ENCODE measurements at places on chromosomes 1 and 21.

DNA sequence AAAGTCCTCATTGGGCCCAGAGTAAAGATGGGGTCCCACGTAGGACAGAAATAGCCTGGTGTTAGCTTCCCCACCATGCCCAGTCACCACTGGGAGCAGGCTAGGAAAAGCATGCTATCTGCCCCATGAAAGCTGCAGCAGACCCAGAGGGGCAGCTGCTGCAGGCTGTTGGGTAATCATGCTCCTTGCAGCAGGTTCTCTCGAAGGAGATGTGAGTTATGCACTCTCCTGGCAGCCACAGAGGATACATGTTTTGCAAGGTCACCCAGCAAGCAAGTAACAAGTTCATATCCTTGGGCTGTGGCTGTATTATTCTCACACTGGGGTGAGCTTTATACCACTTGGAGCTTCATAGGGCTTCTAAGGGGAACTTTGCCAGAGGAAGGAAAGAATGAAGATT lies 9.1 kb upstream of the HEYL start:
- DNase-seq, result no peak

GRCh38 chr1:84283381-84283780 lies 18.1 kb upstream of the SAMD13 start:
- no peak for DNase-seq

DNA sequence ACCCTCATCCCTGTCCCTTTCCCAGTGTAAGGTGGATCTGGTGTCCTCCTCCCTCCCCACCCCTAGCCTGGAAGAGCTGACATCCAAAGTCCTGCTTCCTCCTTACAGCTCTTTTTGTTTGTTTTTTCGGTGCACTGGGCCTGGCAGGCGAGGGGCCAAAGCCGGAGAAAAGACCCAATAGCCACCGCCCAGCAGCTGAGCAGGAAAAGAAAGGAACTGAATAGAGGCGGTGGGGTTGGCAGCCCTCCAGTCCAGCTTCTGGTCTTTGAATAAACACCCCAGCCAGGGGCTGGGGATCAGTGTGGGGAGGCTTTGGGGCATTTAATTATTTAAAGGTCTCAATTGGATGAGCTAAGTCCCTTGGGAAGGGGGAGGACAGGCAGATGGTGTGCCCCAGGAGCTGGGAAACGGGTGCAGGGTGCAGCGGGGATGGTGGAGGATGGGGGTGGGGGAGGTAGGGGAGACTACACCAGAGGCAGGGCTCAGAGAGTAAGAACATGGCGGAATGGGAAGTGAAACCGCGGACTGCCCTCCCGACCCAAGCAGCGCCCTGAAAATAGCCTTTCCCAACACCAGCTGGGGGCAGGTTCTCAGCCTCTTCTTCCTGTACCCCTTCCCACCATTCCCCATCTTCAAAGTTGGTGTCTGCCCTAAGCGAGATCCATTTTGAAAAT lies 20.2 kb downstream of the BTG2 start:
- DNase-seq, result no peak

- no peak for DNase-seq
Observed at GRCh38 chr1:222994511-222995235, 148.4 kb downstream of the TLR5 start.

GRCh38 chr1:153852170-153852569 lies 70.6 kb downstream of the GATAD2B start:
- no peak for DNase-seq

GRCh38 chr1:67347688-67348472 lies 40.2 kb downstream of the IL12RB2 start:
- DNase-seq, result no peak

- DNase-seq, result no peak
Observed at GRCh38 chr1:35029761-35030160, 2.0 kb downstream of the ZMYM6 start.

DNA sequence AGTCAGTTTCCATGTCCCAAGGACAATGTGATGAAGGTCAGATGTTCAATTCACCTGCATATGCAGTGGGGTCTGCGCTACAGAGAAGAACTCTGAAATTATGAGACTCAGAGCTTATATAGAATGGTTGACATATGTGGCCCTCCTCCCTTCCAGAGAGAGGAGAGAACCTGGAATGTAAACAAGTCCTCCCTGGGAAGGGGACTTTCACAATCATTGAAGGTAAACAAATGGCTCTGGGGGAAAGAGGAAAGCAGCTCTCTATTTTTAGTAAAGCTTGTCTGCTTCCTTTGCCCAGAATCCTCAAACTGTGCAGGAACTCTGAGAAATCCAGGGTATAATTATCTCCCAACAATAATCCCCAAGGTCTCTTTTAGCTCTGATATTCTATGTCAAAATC lies 9.8 kb downstream of the OVGP1 start:
- no peak for DNase-seq

- DNase-seq, result no peak
Observed at GRCh38 chr1:53530550-53530949, 71.4 kb downstream of the DMRTB1 start.

GRCh38 chr21:45021428-45022347 lies 52.7 kb upstream of the ADARB1 start:
- no peak for DNase-seq

DNA sequence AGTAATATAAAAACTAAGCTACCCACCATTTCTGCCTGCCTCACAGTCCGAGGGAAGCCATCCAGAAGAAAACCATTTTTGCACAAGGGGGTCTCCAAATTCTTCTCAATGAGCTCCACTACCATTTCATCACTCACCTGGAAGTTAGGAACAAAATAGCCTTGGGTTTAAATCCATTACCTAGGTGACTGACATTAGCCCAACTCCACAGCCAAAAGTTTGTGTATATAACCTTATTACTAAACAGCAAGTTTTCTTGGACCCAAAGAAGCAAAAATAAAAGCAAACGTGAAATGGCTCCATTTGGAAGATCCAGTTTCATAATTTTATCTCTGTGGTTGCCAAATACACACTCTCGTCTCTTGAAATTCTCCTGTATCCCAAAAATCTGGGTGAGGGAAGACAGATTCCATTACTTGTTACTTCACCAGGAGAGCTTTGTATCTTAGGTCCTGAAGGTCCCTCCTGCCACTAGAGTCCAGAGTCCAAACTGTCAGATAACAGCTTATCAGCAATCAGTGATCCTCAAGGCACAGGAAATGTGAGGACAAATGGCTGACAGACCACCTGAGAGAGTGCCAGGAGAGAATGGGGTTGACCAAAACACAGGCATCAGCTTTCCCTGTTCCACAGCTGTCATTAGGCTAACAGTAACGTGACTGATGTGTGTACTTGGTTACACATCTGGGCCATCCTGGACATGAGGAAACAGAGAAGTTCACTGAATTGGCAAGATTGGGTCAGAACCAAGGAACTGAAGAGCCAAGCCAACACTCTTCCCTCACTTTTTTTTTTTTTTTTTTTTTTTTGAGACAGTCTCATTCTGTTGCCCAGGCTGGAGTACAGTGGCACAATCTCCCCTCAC lies 14.9 kb downstream of the AK2 start:
- DNase-seq, result no peak

- no peak for DNase-seq
Observed at GRCh38 chr1:94235189-94236012, 2.0 kb downstream of the ARHGAP29 start.

GRCh38 chr1:228968891-228969606 lies 233.8 kb downstream of the RHOU start:
- no peak for DNase-seq

DNA sequence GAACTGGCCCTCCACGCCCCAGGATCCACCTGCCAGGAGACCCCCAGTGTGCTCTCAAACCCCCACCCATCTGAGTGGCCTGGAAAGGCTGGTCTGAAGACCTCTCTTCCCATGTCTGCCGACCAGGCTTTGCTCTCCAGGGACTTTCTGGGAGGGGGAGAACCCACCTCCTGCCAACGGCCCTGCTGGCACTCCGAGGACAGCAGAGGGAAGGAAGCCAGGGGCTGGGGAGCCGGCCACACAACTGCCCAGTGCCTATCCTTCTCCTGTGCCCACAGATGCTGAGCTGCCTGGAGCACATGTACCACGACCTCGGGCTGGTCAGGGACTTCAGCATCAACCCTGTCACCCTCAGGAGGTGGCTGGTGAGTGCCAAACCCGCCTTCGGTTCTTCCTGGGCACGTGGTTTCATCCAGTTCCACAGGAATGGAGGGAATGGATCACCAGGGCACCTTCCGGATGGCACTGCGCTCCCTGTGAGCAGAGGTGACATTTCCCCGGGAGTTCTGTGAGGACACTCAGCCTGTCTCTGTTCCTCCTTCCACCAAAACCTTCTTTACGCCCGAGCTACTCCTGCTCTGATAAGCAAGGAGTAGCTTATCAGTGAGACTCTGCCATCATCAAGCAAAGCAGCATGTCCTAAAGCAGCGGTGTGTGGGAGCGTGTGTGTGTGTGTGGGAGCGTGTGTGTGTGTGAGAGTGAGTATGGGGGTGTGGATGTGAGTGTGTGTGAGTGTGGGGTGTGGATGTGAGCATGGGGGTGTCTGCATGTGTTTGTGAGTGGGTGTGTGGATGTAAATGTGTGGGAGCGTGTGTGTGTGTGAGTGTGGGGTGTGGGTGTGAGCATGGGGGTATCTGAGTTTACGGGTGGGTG lies 105.5 kb downstream of the PDE9A start:
- no peak for DNase-seq

GRCh38 chr1:17617787-17618557 lies 78.5 kb downstream of the ARHGEF10L start:
- DNase-seq, result no peak

GRCh38 chr1:35568975-35569395 lies 4.1 kb upstream of the TFAP2E start:
- no peak for DNase-seq

GRCh38 chr1:61687901-61688300 lies 37.0 kb downstream of the TM2D1 start:
- no peak for DNase-seq

DNA sequence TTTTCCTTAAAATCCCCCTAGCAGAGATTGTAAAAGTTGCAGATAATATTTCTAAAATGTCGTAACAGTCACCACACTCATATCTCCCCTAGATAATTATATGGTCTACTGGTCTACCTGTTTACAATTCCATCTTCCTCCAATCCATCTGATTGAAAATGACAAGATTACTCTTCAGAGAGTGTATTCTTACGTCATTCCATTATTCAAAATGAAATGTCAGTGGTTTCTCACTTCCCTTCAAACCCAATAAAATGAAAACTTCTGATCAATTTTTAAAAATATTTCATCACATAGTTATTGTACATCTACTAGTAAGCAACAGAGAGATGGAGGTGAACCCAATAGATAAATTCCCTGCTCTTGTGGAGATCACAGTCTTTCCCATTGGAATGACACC lies 202.2 kb upstream of the C8B start:
- DNase-seq, result no peak

DNA sequence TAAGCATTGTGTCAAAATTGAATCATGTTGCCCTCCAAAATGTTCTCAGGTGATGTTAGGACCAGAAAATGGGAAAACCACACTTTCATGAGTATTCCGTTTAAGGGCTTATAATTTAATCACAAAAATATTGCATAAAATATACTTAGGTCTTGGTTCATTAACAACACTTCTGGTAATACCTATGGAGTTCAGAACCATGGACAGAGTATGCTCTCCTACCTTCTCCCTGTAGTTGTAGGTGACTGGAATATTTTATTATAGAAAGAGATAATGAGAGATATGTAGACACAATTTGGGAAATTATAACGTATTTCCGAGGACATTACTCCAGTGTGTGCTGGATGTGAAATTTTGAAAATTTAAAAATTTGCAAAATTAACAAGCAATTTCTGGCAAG lies 232.5 kb downstream of the NCAM2 start:
- no peak for DNase-seq

DNA sequence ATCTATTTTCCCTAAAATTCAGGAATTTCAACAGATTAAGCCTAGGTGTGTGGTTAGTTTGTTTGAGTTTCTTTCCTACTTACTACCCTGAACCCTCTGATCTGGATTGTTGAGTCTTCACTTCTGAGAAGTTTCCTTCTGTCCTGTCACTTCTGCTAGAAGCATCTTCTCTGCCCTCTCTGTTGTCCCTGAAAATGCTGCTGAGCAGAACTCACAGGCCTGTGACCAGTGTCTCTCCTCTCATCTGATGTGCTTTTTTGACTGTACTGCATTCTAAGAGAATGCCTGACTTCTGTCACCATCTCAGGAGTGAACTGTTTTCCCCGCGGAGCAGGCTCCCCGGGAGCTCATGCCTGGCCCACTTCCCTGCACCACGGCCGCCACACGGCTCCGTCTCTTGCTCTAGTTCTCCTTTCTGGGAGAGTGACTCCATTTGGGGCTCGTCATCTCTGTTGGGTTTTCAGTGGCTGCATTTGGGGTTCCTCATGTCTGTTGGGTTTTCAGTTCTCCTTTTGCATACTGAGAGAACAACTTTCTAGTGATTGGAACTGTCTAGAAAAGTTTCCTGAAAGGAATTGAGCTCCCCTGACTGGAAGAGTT lies 77.9 kb downstream of the POFUT2 start:
- DNase-seq, result no peak

DNA sequence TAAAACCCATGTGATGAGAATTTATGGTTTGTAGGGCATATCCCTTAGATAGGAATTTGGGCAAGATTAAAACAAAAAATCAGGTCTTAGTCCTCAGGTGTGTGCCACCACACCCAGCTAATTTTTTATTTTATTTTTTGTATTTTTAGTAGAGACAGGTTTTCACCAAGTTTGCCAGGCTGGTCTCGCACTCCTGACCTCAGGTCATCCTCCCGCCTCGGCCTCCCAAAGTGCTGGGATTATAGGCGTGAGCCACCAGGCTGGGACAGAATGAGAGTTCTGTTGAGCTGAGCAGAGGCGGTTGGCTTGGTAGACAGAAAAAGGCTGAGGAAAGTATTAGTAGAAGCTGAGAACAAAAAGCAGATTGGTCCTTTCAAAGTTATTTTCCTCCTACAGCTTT lies 43.8 kb upstream of the EDARADD start:
- DNase-seq, result no peak

DNA sequence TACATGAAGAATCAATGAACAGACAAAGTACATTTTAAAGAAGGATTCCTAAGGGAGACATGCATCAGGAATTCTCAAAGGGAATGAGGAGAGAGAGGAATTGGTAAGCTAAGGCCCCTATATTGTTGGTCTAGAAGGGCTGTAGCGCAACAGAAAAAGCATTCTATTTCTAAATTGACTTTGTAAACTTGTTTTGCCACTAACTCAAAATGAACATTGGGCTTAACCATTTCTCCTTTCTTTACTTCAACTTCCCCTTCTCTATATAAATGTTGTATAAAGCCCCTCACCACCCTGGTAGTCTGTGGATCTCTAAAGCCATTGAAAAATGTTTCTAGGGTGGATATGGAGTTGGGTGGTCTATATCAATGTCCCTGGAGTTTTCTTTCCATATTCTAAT lies 20.4 kb upstream of the OR6N2 start:
- no peak for DNase-seq

GRCh38 chr1:244760471-244760870 lies 75.0 kb upstream of the COX20 start:
- no peak for DNase-seq

GRCh38 chr1:115729756-115730155 lies 38.8 kb downstream of the CASQ2 start:
- DNase-seq, result no peak

GRCh38 chr1:89309828-89310227 lies 37.2 kb upstream of the GBP5 start:
- no peak for DNase-seq

DNA sequence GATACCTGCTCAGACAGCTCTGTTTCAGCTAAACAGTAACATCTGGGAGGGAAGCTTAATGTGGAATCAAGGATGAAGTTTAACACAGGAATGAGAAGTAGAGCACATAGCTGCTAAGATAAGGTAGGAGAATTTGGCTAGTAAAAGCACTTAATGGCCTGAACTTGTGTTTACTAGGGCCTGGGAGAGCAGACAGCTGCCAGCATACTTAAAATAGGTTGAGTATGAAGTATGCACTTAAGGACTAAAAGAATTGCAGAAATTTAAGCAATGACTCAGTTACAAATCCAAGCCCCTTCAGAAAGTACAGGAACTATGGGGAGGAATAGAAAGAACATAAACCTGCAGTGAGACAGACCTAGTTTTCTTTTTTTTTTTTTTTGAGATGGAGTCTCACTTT lies 53.0 kb downstream of the BACH1 start:
- no peak for DNase-seq
